SW 1271 (cell line): ENCODE measurements at places on chromosomes 12 and 14.

DNA sequence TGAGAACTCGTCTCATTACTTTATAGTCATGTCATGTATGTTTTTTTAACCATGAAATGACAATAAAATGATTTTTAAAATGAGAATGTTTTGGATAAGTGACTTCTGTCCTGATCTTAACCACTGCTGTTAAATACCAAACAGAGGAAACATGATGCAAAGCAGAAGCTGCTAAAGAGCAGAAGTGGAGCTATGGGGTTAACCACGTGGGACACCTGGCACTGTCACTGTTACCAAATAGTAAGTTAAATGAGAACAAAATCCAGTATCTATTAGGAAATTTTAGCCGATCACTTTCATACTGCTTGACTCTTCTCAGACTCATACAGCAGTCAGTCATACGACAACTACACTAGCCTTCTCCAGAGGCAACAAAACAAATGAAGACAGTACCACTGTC, 82.4 kb downstream of the SCAF11 start:
- no peak for DNase-seq

DNA sequence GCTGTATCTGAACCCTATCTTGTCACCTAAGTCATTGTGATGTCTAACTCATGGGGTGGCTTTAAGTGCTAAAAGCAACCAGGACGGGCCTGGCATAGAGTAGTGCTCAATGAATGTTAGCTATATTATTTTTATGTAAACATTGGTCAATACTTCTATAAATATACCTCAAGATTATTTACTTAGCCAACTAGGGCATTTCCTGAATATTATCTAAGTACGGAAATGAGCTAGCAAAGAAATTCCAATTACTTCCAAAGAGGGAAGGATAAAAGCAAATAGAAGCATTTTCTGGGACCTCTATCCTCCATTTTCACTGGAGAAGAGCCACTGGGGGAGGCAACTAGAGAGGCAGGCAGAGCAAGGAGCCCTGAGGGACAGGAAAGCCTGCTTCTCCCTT, 20.6 kb downstream of the CCDC92 start:
- no peak for DNase-seq

DNA sequence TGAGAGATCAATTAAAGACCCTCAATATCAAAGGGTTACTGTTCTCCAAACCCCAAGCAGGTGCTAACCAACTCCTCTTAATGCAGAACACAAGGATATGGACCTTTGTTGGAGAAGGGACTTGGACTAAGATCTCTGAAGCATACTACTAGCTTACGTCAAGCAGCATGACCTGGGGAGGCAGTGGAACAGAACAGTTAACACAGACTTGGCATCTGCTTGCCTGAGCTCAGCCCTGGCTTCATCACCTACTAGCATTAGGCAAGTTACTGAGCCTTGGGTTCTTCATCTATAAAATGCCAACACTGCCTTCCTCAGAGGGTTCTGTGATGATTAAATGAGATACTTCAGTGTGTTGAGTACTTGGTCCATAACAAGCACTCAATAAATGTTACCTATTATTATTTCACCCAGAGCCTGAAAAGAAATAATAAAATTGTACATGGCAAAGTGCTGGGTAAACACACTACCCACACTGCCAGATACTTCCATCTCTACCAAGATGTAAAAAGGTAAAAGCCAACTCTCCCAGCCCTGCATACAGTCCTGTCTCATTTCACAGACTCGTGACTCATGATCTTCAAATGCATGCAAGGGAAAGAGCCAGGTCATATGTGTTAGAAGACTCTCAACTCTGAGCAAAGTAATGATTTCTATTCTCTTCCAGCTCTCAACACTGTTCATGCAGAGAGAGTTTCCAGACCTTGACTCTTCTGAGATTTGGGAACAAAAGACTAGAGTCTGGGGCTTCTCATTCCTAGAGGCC, 39.7 kb downstream of the FMNL3 start:
- no peak for DNase-seq

DNA sequence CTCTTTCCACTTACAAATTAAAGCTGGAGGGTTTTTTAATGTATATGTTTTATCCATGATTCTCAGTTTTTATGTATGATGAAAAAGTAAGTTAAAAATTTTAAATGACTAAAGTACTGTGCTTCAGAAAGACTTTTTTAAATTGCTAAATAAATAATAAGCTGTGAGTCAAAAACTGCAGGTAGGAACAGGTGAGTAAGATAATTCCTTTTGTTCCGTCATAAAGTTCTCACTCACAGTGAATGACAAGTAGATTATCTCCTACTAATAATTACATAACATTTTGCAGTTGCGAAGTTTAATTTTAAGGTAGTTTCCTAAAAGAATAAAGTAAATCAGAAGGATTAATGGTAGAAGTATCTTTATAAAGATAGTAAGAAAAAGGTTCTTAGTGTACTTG, 78.0 kb downstream of the PRKCH start:
- DNase-seq: no peak

GRCh38 chr14:42229976-42230375, 623.3 kb downstream of the LRFN5 start:
- DNase-seq: no peak

DNA sequence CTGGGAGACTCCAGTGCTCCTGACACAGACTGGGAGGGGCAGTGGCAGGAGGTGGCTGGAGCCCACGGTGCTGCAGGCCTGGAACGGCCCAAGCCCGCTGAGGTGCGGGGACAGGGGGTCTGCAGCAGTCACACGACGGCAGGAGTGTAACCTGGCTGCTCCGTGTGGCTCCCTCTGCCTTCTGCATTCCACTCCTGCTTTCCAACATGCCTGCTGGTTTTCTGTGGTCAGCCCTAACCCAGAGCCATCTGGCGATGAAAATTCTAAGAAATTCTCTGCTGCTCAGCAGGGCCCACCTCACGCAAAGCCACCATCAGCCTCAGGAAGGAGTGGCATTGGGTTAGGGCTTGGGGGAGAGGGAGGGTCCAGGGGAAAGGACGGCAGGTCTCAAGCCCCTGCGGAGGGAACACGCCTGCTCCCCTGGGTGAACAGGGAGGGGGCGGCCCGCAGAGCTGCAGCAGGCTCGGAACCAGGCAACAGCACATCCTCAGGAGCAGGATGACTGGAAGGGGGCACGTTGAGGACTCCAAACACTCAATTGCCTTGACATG, 5.0 kb upstream of the FBRSL1 start:
- no peak for DNase-seq

DNA sequence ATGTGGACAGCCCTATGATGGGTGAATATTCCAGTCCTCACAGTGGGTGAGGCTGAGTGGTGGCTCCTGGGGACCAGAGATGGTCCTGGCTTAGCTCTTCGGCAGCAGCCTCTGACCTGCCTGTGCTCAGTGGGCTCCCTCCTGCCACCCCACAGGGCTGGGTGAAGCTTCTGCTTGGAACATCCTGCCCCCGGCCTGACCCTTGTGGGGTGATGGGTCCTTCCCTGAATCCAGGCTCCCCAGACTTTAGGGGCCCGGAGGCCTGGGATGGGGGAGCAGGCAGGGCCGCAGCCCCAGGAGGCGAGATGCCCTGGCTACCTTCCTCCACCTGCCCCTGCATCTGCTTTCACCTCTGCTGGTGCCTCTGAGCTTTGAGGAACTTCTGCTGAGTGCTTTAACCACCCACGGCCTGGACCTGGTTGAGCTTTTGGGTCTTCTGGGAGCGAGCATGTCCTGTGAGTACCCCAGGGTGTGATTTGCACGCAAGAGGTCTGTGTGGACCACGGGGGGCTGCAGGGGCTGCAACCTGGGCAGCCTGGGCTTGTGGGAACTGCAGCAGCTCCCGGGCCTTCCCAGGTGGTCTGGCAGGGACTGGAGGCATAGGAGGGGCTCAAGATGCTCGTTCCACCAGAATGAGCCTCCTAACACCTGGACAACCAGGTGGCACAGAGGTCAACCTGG, 159.5 kb downstream of the KIF26A start:
- no peak for DNase-seq

DNA sequence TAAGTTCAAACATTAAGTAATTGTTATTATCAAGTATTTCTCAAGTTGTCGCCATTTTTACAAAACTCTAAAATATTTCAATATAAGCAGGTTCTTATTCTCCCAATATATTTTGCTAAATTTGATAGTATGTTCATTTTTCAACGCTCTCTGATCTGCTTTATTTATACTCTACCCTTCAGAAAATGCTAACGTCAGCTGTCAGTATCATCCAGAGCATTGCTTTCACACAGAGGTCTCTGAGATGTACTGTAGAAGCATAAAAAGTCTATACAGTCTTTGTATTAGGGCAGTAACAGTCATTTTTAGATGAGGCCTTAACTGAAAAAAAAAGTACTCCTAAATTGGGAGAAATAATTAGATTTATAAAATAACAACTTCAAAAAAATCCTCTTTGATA, 533.1 kb upstream of the LRFN5 start:
- no peak for DNase-seq

DNA sequence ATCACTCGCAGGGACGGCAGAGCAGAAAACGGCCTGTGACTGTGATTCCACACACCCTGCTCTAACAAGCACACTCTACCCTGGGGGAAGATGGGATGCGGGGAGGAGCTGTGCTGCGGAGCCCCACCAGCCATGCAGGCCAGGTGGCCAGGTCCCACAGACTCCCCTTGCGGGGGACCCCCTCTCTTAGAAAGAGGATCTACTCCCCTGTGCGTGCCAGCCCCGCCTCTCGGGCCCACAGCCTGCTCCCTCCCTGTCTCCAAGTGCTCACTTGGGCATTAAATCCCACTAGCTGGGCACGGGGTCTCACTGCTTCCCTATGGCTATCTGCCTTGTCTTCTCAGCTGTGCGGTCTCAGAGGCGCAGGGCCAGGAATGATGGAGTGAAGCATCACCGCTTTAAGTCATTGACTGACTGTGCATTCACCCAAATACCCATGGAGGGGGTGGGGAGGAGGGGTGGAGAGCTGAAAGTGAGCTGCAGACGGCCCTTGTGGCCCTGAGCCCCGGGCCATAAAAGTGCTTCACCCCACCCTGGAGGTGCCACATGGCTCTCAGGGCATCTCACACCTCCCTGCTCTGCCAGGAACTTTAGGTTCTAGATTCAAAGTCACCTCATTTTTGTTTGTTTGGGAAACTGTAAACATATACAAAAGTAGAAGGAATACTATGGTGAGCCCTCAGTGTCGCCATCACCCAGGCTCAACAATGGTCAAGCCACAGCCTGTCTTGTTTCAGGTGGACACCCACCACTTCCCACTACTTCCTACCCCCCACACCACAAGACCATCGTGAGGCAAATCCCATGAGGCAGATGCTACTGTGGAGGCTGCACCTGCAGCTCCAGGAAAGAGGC, 9.4 kb downstream of the STX2 start:
- DNase-seq: no peak

GRCh38 chr14:89365061-89365801, 51.8 kb downstream of the FOXN3 start:
- no peak for DNase-seq

DNA sequence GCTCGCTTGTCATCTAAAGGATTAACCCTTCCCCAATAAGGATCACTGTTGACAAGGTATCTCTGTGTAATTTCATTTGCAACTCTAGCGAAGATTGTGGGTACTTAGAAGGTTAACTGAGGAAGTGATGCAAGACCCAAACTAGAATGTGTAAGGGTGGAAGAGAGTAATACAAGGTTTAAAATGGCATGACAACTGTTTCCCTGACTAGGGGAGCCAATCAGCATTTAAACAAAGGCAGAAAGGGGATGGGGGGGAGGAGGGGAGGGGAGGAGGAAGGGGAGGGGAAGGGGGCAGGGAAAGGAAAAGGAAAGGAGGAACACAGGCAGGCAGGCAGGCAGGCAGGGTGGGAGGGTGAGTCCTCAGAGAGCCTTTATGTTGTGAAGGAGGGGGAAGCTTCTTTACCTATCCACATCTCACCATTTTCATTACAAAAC, 31.1 kb downstream of the NRDE2 start:
- DNase-seq: peak; percentile 19

GRCh38 chr14:100673807-100674154, 52.9 kb upstream of the DLK1 start:
- DNase-seq: no peak

DNA sequence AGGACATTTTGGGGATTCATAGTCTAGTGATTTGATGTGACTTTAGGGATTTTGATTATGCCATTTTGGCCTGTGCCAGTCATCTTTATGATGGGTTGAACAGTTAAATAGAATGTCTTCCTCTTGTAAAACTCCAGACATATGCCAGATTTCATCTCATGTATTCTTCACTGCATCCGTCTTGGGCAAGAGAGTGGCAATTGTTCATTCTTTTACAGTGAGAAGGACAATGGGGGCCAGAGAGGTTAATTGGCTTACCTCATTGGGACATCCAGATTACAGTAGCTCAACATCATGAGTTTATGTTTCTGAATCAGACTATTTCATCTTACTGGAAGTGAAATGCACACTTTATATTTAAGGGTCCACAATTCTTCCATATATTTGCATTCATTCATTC, 108.2 kb upstream of the SLC38A2 start:
- no peak for DNase-seq

GRCh38 chr12:128810182-128811127, 13.3 kb downstream of the SLC15A4 start:
- no peak for DNase-seq

DNA sequence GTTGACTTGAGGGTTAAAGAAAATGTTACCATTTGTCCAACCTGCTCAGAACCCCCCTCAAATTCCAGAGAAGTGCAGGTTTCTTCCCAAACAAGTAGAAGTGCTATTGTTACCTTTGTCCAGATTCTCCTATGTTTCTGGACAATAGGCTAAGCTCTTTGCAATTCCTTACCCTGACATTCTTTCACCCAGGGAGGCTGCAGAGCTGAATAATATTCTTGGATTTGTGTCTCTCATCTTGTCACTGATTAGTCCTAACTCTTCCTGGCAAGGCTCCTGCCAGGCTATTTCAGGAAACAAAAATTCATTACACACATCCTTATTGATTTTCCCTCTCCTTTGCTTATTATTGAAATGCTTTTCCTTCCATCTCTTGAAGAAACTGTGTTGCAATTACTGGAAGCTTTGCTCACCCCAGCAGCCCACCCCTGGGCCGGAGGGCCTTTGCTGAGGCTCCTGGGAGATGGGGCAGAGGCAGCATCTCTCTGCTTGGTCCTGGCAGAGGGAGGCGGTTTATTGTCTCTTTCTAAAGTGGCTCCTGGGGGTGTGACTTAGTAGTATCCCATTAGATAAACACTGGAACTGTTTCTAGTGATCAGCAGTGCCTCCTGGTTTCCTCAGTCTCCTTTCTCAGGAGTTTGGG, 207.5 kb upstream of the PELI2 start:
- no peak for DNase-seq

DNA sequence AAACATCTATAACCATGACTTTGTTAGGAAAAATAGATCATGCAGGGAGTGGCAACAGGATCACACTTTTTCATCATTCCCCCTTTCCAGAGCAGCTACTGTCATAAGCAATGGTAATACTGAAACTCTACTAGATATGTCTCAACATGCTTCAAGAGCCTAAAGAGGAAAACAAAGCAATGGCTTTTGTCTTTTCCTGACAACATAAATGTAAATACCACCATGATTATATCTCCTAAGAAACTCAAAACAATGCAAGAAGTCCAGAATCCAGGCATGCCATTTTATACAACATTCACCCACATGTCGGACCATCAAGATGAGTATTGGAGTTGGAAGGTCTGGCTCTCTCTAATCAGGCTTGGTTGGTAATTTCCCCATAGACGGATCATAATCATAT, 78.7 kb downstream of the KIF21A start:
- no peak for DNase-seq

- DNase-seq: no peak
These were observed 10.8 kb upstream of the AQP2 start for GRCh38 chr12:49939707-49940106.

- no peak for DNase-seq
These were observed 105.0 kb upstream of the CPNE8 start for GRCh38 chr12:39010406-39010805.

- DNase-seq: no peak
These were observed 114.1 kb upstream of the BTG1 start for GRCh38 chr12:92259696-92260251.

GRCh38 chr12:1930803-1931597, 12.5 kb upstream of the CACNA2D4 start:
- DNase-seq: no peak
